ENCODE measurements at places on chromosomes 6 and 20.
A peak's percentile ranks its signal among the peaks of the same experiment; 100 is the strongest.

GRCh38 chr6:26126394-26127235 lies 39.4 kb downstream of the HFE start:
- DNase-seq = no peak

DNA sequence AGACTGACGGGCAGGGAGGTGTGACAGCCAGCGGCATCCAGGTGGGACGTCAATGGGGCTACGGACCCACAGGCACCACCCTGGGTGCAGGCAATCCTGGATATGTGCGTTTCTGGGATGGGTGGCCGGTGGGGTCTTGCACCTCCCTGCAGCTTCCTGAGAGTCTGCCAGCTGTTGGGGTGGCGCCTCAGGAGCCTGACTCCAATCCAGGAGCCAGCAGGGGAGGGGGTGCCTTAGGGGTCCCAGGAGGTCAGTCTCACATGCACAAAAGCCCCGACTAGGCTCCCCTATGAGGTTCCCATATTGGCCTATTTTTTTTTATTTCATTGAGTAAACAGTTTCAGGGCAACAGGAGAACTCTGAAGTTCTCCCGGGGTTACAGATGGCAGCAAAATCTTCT lies 73.3 kb downstream of the GINS1 start:
- no peak for DNase-seq

DNA sequence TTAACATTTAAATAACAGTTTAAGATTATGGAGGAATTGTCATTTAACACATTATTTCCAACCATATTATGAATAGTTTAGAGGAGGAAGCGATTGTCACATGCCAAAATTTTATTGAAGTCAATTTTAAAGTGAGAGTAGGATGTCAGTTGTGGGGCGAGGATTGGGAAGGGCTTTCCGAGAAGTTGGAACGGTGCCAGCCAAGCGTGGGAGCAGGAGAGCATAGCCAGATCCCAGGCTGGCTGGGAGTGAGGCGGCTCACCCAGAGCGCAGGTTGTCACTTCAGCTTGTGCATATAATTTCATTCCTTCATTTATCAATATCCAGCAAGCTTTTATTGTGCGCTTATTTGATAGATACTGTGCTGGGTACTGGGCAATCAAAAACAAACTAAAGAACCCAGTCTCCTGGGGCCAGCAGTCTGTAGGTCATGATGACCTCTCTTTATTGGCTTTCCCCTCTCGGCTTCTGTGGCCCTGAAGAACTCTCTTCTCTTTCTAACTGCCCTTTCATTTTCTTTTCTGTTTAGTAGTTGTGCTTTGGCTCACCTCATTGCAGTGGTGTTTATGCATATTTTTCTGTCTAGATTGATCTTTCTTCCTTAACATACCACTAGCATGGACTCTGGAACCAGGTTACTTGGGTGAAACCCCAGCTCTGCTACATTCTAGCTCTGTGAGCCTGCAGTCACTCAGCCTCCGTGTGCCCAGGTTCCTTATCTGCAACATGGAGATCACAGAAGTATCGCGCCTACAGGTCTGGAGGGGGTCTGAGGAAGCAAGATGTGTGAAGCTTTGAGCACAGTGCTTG lies 6.4 kb downstream of the CEP43 start:
- no peak for DNase-seq

DNA sequence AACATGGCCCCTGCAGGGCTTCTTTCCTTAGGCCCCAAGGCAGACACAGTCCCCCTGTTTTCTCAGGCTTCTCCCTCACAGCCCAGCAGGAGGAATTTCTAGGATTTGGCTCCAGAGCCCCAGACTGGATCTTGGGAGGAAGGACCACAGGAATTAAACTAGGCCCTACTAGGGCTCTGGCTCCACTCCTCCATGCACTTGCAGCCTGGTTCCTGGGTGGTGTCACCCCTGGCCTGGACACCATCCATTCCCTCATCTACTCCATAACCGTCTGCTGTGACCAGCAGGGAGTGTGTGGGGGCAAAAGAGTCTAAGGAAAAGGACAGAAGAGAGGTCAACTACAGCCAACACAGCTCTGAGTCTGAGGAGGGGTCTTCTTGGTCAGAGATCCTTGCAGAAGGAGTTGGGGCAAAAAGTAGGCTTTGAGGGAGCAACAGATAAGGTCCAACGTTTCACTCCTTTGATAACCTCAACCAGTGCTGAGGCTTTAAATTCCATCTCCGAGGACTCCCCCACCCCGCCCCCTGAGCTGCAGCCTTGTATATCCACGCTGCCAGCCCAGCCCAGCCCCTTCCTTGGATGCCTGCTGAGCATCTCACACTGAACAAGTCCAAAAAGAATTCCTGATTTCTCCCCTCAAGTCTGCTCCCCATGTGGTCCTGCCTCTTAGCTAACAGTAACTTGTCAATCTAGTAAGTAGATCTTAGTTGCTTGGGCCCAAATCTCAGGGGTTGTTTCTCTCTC lies 27.9 kb upstream of the SPDEF start:
- no peak for DNase-seq

- no peak for DNase-seq
Measured at GRCh38 chr20:31476643-31477215, 1.6 kb downstream of the REM1 start.

- peak; percentile 28 for DNase-seq
Measured at GRCh38 chr6:116969211-116969863, 92.3 kb downstream of the RFX6 start.

- DNase-seq = no peak
Measured at GRCh38 chr6:2911171-2911570, 8.1 kb upstream of the SERPINB9 start.

GRCh38 chr6:94683409-94683808 lies 893.9 kb upstream of the MANEA start:
- DNase-seq = no peak

- peak; percentile 53 for DNase-seq
Measured at GRCh38 chr6:167152862-167153261, 4.9 kb downstream of the GPR31 start.

- no peak for DNase-seq
Measured at GRCh38 chr20:51218603-51219002, 195.7 kb upstream of the KCNG1 start.

DNA sequence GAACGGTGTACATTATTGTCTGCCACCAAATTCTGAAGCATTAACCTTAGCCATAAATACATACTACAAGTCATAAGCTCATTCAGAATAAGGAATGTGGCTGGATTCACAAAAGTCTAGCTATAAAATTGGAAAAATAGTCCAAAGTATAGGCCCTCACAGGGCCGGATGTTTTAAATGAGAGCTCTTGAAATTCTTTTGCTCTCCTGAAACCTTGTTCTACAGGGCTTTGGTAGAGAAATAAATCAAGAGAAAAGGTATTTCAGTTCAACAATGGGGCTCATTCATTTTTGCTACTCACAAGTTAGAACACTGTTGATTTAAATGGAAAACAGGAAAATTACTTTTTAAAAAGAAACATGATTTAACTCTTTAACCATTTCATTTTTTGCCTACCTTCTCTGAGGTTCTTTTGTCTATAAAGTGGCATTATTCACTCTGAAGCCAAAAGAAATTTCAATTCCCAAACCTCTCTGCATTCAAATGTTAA lies 58.0 kb downstream of the PREP start:
- DNase-seq = no peak

DNA sequence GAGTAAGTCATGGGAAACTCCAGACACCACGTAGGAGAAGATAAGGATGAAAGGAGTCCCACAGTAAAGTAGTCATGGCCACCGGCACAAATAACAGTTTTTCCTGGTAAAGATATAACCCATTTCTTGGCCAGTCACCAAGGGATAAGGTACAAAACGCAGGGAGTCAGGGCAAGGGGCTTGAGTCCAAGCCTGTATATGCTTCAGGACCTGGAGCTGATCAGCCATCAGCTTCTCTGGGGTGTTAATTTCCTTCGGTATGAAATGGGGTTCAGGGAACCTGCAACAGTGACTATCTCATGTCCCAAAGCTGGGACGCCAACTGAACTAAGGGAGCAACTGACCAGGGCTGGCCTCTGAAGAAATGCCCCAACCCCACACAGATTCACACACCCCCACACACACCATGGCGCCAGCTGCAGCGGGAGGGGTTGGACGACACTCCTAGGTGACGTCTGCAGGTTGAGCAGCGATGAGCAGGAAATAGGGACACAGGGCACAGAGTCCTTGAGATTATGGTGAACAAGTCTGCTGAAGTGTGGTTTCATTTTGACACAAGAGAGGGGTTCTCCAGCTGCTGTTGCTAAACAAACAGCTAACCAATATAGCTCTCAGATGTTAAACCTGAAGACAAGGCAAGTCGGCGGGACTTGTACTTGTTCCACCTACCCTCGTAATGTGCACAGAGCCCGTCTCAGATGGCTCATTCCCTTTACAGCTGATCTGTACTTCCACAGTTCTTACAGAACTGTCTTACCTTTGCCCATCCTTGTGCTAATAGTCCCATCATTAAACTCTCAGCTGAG lies 7.4 kb upstream of the ADTRP start:
- DNase-seq = peak; percentile 86

GRCh38 chr6:140344142-140344913 lies 969.9 kb upstream of the CITED2 start:
- DNase-seq = no peak

All from GM13977 (cell line).